ELR (cell line): ENCODE measurements at places on chromosomes 12 and 14.

GRCh38 chr14:20617138-20618003 lies 24.1 kb downstream of the OR6S1 start:
- no peak for DNase-seq

DNA sequence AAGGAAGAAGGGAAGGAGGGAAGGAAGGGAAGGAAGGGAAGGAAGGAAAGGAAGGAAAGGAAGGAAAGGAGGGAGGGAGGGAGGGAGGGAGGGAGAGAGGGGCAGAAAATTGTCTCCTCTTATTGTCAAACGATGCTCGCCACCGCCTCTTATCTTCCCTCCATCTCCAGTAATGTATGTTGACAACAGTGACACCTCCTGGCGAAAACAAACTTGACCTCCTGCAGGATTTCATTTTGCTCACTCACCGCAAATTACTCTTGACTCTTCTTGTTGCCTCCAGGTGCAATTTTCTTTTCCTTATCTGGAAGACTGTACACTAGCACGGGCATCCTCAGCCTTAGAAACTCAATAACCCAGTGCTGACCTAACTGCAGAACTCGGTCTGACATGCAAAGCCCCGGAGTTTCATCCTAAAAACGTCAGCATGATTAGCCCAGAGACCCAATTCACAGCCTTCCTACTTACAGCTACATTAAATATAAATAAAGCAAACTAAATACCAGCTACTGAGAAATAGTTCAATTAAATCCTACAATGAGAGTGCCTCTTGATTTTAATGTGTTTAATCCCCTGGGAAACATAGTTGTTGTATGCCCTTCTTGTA lies 512.4 kb upstream of the TMPO start:
- peak; percentile 29 for DNase-seq

- DNase-seq: peak; percentile 49
These were observed 17.6 kb downstream of the MON2 start for GRCh38 chr12:62484233-62484632.

GRCh38 chr12:19332196-19332595 lies 107.1 kb upstream of the AEBP2 start:
- no peak for DNase-seq

DNA sequence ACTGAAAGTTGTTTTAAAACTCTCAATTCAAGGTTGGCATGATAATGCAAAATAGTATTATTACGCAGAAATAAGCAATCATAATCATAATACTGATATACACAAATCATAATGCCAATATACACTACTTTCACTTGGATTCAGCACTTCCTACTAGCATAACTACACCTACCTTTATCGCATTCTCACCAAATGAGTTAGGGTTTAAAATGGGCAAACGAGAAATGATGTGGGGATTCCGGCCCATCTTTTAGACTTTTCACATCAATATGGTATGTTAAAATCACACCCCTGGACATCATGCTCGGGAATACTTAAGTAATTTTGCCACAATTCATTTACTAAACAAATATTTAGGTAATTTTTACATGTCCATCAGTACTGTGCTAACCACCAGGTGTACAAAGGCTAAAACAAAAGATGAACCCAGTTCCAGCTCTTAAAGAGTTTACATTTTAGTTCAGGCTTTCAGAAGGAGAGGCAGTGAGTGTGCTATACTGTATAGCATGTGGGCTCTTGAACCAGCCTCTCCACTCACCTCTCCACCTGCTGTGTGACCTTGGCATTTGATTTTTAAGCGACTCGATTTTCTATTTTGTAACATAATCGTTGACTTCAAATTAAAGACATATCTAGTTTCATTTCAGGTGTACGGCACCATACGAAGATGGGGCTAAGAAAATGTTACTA lies 1.1 kb upstream of the USP15 start:
- DNase-seq: peak; percentile 20

DNA sequence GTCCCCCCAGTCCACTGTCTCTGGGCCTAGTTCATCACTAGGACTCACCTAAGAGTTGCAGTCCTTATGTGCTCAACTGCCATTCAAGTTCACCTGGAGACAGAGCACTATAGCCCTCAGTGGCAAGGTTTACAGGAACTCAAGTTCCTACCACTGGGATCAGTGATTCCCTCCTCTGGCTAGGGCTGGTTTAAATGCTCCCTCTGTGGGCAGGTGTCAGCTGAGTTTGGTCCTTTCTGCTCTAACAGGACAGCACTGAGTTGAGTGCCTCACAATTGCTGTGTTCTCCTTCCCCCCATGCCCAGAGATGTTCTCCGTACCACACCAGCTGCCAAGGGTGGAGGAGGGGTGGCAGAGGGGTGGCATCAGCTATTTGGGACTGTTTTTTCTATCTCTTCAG lies 20.8 kb upstream of the SAV1 start:
- DNase-seq: no peak

GRCh38 chr12:59603754-59604153 lies 7.9 kb downstream of the SLC16A7 start:
- DNase-seq: no peak
